ENCODE measurements at places on chromosomes 5 and 9. TPM values are rescaled to one million over a fixed set of nuclear protein-coding genes. Genes with fewer than 3 reads are reported as not detected.

The PCDHGC4 gene
- total RNA-seq = not detected

The ANP32B gene
- 205 TPM for total RNA-seq

The TMEM215 gene
- not detected for total RNA-seq

The PCDHGB4 gene
- total RNA-seq = 0.25 TPM

The TAF1L gene
- total RNA-seq = 0.08 TPM

The TAF11L14 gene
- total RNA-seq = not detected

GRCh38 chr9:97769208-97769607, 72.1 kb upstream of the XPA start:
- no peak for DNase-seq

- no peak for DNase-seq
Measured at GRCh38 chr5:81972492-81972783, 615 bp downstream of the ATG10 start.

GRCh38 chr5:16467363-16468219, 2.0 kb upstream of the ZNF622 start:
- DNase-seq = no peak

GRCh38 chr5:19497229-19497815, 490.7 kb downstream of the CDH18 start:
- DNase-seq = no peak

DNA sequence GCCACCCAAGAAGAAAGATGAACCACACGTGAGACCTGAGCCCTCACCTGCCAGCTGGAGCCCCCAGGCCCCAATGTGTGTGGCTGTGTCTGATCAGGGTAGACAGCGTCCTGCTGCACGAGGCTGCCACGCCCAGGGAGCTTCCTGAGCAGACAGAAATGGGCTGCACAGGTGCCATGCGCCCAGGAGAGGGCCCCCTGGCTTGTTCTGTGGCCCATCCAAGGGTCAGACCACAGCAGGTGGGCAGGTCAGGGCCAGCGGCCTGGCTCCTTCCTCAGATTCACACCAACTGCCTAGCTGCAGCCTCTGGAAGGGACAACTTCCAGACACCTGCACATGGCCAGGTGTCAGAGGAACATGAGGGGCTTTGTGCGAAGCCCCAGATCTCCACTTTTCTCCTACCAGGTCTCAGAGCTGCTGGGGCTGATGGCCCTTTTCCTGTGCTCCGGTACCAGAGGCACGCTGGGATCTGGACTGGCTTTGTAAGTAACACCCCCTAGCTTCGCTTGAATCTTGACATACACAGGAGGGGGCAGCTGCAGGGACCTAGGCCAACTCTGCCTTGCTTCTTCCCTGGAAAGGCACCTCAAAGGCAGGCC, 10.8 kb downstream of the SARDH start:
- no peak for DNase-seq

GRCh38 chr5:57611177-57611576, 128.6 kb upstream of the ACTBL2 start:
- DNase-seq = no peak

DNA sequence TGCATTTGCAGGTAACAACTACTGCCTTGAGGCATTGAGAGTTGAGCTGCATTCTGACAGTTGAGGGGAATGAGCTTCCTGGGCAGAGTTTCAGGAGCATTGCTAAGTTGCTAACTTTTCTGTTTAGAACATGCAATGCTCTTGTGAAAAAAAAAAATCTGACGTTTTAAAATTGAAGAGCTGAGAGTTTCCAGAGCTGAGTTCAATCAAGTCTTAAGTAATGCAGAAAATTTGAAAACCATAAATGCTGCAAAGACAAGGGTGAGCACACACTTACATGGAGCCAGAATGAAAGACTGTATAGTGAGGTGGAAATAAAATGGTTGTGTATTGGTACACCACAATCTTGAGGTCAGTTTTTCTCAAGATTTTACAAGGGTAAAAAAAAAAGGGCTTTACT, 166.0 kb downstream of the GABRB2 start:
- no peak for DNase-seq

DNA sequence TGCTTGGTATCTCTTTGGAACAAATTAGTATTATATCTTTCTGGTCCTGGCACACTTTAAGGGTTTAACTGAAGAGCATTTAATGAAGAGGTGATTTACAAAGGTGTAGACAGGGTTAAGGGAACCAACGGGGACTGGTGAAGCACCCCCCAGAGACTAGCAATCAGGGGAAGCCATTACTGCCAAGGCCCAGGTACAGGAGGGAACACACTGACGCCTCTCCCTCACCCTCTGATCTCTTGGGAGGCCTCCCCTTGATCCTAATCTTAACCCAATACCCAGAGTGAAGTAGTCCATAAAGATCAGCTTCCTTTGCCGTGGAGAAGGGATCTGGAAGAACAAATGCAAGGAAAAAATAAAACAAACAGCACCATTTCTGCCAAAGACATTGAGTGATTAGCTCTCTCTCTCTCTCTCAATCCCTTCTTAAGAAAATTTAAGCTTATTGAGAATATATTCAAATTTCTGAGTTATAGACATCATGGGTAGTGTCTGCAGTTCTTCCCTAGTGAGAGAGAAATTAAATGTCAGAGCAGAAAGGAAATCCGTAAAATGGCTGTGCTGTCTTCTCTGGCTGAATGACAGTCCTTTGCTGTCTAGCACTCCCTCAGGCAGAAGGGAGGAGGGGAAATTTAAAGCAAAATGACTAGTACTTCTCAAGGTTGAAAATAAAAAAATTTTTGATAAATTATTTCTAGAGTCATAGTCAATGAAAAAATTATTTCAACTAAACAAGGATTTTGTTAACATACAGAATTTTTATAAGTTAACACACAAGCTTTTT, 20.0 kb downstream of the F2R start:
- no peak for DNase-seq

DNA sequence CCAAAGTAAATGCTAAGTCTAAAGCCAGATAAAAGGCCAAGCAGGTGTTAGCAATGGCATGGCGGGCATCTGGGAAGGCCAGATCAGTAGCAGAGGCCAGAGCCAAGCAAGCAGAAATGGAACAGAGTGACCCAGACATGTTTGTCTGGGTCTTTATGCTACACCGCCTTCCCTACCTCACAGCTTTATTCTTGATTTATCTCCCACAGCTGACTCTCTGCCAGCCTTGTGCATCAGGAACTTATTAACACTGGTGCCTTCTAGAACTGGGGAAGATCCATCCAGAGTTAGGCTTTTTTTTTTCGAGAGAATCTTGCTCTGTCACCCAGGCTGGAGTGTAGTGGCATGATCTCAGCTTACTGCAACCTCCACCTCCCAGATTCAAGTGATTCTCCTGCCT, 112.5 kb upstream of the SLC44A1 start:
- DNase-seq = no peak

DNA sequence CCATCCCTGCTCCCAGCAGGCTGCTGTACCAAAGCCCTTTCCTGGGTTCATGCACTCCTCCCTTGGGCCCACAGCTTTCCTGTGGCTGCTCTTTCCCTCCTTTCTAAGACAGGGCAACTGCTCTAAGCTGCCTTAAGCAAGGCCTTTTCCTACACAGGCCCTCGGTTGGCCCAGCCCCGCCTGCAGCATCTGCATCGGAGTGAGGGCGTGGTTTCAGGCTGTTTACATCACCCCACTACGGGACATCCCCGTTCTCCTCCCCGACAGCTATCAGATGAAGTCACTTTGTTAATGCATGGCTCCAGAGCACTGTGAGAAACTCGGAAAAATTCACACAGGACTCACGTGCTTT, 3.4 kb downstream of the DPH7 start:
- no peak for DNase-seq

GRCh38 chr5:95134326-95134725, 150.6 kb downstream of the MCTP1 start:
- no peak for DNase-seq

GRCh38 chr5:95087816-95088317, 197.0 kb downstream of the MCTP1 start:
- DNase-seq = no peak

DNA sequence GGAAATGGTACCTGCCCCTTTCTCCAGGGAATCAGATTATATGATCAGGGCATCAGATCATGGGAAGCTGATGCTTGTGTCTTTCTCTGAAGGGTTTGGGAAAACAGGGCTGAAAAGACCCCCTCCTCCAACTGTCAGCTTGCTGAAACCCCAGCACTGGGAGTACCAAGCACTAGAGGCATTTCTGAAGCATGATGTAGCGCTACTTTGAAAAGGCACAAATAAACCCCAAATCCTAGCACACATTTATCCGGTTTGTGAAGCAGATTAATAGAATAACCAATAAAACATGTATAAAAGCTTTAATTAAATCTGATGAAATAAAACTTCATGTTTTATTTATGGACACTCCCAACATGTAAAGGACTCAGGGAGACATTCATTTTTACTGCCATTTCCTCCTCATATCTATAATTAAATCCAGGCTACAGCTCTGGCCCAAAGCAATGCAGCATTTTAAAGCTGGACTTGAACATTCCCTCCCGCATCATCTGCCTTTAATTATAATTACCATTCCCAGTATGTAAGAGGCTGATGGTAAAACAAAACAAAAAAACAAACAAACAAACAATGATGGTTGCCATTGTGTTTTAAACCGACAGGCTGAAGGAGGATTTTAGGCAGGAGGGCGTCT, 298.2 kb upstream of the RFX3 start:
- DNase-seq = no peak

DNA sequence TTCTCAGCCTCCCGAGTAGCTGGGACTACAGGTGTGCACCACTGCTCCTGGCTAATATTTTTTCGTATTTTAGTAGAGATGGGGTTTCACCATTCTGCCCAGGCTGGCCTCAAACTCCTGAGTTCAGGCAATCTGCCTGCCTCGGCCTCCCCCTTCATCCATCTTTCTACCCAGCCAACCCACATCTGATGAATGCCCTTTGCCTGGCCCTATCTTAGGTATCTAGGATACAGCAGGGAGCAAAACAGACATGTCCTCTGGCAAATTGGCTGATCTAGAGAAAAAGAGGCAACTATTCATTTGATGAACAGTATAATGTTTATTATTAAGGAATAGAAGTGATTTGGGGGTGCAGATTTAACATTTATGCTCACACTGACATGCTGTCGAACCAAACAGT, 123.0 kb downstream of the TRIO start:
- DNase-seq = no peak

DNA sequence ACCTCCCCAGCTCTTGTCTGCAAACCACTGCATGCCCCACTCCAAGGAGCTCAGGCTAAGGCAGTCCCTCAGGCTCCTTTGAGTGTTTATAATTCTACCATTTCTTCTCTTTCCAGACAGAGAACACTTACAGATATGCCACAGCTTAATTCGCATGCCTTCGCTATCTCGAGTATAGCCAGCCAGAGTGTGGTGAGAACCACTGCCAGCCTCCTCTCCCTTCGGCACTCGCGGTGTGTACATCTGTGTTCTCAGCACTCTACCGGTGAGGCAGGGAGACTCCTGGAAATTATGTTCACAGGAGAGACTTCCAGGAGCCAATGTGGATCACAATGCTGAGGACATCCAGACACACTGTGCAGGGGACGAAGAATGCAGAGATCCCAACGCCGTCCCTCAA, 143.7 kb upstream of the IRX1 start:
- DNase-seq = no peak

GRCh38 chr9:134868751-134869553, 11.7 kb upstream of the FCN2 start:
- no peak for DNase-seq

DNA sequence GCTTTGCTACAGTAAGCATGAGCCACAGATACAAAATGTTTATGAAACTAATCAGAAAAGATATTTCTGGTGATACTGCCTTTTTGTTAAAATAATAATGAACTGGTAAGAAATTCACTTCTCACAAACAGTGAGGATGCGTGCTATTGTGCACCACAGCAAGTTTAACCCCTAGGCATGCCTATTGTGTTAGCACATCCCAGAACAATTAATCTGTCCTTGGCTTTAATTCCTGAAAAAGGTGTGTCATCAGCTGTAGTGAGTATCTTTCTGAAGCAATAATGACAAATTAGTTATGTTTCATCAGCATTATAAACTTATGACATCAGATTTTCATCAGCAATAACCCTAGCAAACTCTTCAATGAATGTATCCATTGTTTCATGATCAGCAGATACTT, 1307.2 kb downstream of the EFNA5 start:
- no peak for DNase-seq

DNA sequence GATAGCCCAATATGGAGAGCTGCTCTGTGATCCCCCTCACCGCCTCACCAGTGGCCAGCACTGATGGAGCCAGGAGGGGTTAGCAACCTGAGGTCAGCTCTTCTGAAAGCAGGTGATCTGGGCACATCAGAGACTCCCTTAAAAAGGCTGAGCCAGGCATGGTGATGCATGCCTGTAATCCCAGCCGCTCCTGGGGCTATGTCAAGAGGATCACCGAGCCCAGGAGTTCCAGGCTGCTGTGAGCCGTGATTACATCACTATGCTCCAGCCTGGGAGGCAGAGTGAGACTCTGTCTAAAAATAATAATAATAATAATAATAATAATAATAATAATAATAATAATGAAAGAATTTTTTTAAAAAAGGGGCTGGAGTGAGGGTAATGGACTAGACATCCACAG, 66.6 kb upstream of the HRH2 start:
- DNase-seq = no peak

GRCh38 chr9:33155393-33155792, 11.7 kb downstream of the B4GALT1 start:
- no peak for DNase-seq

DNA sequence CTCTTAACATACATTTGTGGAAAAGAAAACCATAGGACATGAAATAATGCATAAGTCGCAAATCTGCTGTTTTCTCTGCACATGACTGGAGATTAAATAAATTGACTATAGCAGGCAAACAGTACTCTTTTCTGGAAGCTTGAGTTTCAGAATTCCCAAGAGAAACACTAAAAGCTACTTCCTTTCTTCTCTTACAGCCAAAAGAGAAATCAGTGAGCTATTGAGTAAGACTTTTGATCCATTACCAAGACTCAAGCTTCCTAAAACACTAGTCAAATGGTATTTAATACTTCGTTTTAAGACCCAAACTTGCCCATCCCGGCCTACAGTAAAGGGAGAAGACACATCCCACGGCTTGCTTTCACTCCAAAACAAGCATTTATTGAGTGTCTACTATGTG, 335.8 kb upstream of the PUM3 start:
- DNase-seq = no peak

DNA sequence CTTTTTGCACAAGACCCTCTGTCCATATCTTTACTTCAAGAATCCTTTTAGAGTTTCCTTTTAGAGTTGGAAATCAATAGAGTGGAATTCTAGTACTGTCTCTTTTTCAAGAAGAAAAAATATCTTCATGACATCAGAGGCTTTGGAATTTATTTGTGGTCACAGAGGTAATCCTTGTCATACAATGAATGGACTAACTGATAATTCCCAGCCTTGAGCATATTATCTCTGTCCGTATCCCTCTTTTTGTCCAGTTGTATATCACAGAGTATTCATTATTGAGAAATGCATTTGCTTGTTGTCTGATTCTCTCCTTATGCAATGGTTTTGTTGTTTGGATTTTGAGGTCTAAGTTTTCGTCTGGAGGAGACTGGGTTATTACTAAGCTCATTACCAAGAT, 82.0 kb upstream of the HAPLN1 start:
- DNase-seq = no peak

Data from naive thymus-derived CD8-positive, alpha-beta T cell (primary cell).